ENCODE measurements at places on chromosomes 11 and 22.
A peak's percentile ranks its signal among the peaks of the same experiment; 100 is the strongest.

- no peak for DNase-seq
These were observed 10.3 kb downstream of the SCARF2 start for GRCh38 chr22:20427104-20427944.

GRCh38 chr11:9144828-9145227, 53.4 kb upstream of the SCUBE2 start:
- DNase-seq, result peak; percentile 40

DNA sequence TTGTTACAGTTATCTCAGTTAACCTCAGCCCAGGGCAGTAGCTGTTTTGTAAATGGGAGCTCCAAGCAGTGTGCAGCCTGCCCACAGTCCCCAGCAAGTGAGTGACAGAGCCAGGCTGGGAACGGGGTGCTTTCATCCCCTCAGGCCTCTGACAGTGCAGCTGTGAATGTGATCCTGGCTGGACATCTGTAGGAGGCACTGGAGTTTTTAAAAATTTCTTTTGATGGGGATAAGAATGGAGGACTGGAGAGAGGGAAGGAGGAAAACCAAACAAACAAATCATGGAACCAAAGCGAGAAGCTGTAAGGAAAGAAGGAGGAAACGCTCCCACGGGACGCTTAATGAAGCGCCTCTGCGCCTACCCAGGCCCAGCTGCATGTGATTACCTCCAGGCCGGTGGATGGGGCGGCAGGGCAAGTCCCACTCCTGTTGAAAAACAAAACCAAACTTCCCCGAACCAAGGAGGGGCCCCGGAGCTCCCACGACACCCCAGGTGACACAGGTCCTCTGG, 40.6 kb downstream of the SCUBE1 start:
- no peak for DNase-seq

DNA sequence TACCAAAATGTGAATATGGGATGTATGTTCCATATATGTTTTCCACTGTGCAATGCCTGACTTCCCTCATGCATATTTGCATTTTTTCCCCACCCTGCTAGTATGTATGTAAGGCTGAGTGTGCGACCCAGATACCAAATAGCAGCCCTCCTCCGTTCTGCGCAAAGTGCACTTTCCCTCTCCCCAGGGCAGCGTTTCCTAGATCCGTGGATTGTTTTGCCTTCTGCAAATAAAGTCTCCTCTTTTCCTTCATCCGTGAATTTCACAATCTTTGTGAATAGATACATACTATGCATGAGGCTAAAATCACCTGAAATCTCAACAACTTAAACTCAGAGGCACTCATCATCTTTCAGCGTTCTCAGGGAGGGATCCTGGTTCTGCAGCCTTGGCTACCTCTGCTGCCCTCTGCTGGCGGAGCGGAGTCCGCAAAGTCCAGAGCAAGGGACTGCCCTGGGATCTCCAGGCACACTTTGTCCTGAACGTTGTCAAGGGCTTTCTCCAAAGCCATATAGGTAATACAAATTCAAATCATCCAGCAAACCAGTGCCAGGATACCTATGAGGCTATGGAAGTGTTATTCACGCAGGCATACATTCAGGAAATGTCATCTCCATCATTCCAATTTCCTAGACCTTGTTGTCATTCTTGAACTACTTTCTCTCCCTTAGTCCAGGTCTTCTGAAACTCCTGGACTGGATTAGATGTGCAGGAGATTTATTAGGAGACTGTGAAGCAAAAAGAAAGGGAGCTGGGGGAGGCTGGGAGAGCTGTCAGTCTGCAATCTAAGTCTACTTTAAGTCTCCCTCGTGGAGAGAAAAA, 53.1 kb downstream of the CNTF start:
- DNase-seq, result peak; percentile 39

DNA sequence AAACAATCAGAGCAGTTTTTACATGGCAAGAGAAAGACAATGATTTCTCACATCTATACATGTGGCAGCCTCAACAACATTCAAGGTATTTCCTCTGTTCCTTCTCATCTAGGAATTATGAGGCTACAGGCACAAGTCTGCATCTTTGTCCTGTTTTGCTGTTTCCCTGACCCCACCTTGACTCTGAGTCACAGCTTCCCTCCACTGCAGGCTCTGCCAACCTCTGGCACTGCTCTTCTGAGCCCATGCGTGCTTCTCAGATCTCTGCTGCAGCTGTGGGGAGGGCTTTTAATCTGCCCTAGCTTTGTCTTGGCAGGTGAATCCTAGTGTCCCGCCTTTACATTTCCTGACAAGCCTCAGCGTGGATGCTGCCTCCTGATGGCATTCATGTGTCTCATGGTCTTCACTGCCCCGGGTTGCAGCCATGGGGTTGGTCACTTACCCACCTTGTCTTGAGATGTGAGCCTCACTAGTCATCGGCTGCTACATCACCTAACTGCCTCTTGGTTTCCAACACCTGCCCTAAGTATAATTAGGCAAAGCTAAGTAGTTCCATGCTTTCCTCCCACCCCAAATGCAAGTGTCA, 578.5 kb downstream of the TBC1D22A start:
- DNase-seq, result no peak

DNA sequence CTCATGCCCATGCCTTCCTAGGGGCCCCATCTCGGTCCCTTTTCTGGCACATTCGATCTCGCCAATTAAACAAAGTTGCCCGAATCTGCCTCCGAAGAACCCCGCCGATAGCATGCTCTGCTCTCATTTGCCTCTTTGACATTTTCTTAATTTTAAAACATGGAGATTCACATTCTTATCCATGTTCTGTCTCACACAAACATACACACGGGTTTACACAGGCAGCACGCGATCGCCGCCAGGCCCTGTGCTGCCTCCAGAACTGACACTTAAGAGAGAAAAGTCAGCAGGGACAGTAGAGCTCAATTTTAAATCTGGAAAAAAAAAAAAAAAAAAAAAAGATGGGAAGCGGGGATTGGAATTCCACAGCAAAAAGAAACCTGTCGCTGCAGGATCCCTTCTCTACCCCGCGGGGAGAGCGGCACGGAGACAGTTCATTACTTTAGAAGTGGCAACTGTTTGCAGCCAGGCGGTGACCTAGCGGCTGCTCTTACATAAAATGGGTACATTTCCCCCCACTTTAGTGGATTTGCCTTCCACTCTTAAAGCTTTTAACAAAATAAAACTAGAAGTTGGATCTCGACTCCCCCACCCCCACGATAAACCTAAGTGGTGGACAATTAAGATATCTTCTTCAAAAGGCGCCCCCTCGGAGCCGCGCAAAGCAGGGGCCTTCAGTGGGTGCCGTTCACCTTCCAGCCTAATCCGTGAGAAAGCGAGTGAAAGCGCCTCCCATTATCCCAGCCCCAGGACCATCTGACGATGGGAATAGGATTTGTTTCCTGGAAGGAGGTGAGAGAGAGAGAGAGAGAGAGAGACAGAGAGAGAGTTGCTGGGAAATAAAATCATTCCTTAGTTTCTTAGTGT, 13.7 kb downstream of the PAX6 start:
- no peak for DNase-seq

DNA sequence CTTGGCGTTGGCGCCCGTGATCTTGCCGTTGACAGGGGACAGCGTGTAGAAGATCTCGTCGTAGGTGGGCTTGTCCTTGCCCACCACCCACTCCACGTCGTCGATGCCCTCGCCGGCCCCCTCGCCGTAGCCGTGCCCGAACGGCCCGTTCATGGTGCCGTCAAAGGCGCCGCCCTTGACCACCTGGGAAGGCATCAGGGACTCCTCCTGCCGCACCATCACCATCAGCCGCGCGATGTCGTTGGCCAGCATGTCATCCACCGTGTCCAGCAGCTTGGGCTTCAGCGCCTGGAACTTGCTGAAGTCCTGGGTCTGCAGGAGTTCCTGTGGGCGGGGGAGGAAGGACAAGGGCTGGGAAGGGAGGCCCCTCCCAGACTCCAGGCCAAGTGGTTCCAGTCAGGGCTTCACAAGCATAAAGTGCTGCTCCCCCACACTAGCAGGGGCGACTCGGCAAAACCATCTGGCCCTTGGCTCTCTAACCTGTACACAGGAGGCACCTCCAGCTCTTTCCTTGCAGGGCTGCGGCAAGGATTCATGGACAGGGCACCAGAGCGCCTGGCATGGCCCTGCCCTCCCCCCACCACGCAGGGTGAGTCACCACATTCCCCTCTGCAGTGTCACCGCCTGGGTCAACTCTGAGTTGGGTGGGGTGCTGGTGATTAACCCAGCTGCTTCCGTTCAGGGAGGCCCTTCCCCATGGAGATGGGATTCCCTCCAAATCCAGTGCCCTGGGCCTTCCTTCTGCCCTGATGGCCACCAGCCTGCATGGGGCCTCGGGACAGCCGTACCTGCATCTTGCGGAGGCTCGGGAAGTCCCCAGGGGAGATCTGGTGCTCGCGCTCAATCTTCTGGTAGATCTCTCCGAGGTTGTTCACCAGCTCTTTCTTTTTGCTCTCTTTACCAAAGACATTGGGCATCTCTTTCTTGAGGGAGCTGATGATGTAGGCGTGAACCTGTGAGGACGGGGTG, 10.4 kb upstream of the CDC42BPG start:
- peak; percentile 87 for DNase-seq

GRCh38 chr11:13291800-13292199, 14.2 kb downstream of the BMAL1 start:
- DNase-seq, result peak; percentile 22

GRCh38 chr11:128662076-128662475, 31.8 kb upstream of the FLI1 start:
- no peak for DNase-seq

DNA sequence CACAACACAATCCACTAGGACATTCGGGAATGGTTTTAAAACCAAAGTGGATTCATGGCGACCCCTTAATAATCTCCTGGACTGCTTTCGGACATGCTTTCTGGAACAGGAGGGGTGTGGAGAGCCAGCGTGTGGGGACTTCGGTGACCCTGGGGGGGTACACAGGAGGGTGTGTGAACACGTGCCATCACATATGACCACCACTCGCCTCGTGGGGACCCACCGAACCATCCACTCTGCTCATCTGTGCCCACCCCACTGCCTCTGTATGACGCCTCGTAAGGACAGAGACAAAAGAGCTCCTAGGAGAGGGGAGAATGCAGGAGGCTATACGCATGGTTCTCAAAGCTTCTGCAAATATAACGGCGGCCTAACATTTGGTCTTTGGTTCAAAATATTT, 8.9 kb downstream of the LTO1 start:
- no peak for DNase-seq

GRCh38 chr22:36991206-36991605, 28.0 kb downstream of the TST start:
- peak; percentile 24 for DNase-seq

- DNase-seq, result no peak
These were observed 8.2 kb downstream of the C11orf21 start for GRCh38 chr11:2293531-2293971.

DNA sequence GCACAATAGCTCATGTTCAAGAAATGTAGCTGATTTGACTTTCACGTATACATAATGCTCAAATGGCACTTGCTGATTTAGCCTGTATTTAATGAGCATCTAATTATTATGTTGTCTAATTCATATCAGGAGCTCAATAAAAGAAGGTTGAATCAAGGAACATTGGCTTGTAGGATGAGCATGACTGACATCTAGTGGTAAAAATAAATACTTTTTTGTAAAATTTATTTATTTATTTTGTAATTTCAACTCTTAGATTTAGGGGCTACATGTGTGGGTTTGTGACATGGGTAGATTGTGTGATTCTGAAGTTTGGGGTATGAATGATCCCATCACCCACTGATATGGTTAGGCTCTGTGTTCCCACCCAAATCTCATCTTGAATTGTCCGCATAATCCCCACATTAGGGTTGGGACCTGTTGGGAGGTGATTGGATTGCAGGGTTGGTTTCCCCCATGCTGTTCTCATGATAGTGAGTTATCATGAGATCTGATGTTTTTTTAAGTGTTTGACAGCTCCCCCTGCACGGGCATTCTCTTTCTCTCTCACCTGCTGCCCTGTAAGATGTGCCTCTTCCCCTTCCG, 1.7 kb upstream of the OR52E5 start:
- peak; percentile 5 for DNase-seq

GRCh38 chr22:21694394-21694793, 28.6 kb downstream of the PPIL2 start:
- DNase-seq, result no peak

DNA sequence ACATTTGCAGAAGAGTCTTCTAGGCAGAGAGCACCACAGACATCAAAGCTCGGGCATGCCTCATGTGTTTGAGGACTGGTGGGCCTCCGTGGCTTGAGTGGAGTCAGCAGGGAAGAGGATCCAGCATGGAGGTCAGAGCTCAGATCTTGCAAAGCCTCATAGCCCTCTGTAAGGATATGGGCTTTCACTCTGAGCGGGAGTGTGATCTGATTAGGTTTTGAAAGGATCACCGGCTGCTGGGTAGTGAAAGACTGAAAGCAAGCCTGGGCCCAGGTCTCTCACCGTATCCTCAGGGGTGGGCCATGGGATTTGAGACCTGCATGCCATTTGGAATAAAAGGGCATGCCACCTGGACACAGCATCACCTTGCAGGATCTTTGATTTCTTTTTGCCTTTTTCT, 112.7 kb downstream of the TEAD1 start:
- DNase-seq, result no peak

DNA sequence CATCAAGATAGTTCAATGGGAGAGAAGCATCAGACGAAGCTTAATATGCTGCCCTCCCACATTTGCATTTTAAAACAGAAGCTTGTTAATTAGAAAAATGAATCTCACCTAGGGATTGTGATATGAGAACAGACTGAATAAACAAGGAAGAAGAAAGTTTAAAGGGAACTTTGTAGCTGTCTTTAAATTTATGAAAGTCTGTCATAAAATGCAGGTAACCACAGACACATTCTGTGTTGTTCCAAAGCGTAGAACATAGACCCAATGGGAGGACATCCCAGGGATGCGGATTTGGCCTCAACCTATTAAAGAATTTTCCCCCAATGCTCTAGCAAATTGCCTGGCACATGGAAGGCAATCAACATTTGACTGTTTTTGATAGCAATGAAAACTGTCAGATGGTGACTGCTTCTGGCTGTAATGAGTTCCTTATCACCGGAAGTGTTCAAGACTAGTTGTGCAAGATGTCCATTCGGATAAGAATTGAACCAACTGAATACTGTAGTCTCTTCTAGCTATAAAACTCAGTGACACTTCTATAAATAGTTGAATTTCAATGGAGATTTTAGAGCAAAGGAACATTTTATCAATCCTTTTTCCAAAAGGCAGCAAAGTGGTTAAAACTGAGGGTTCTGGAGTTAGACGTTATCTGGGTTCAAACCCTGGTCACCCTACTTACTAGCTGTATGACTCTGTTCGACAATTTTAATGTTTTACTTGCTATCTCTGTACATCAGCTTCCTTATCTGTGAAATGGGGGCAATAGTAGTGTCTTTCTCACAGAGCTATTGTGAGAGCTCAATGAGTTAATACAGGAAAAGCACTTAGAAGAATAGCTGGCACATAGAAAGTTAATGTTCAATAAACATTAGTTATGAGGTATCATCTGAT, 64.9 kb downstream of the LIF start:
- no peak for DNase-seq

DNA sequence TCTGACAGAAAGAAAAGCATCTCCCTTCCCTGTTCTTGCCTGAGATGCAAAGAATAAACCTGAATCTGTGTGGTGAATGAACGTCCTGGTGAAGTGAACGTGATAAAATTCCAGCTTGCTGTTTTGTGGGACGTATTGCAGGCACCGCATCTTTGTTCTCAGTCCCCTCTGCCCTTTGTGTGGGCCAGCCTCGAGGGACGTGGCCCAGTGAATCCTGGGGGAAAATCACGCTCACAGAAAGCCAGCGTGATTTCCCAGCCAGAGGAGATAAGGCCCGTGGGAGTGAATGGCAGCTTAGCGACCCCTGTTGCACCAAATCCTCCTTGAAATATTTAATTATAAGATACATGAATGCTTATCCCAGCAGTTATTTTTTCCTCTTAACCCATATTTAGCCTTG, 129.1 kb downstream of the COMMD9 start:
- DNase-seq, result no peak
